ENCODE measurements at places on chromosomes 7 and 10. TPM values are rescaled to one million over a fixed set of nuclear protein-coding genes. Genes with fewer than 3 reads are reported as not detected.
A peak's percentile ranks its signal among the peaks of the same experiment; 100 is the strongest.

DNA sequence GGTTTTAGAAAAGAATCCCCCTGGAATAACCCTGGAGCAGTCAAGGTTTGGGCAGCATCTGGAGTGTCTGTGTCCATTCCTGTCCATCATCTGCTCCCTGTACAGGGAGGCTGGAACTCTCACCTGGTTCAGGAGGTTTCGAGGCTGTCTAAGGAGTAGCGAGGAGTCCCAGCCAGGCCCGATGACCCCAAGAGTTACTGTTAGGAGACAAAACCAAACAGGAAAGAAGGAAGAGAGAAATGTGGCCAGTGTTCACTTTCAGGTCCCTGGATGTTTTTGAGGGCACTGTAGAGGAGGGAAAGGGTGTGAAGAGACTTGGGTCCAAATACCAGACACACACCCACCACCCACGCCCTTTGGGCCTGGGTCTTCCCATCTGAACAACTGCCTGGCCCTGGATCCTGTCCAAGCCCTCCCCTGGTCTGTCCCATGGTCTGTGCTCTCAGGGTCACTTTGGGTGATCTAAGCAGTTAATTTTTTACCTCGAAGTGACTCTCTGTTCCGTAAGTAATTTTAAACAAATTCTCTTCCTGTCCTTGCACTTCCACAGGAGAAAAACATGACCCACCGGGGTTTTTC lies 117.1 kb downstream of the ZMIZ1 start:
- DNase-seq: no peak

- peak; percentile 41 for DNase-seq
Measured at GRCh38 chr7:81111781-81112540, 193.1 kb upstream of the SEMA3C start.

GRCh38 chr10:102246261-102246660 lies 929 bp downstream of the GBF1 start:
- DNase-seq: no peak

The LRMDA gene
- total RNA-seq: 7.9 TPM

GRCh38 chr7:57425969-57426628 lies 23.9 kb upstream of the ZNF716 start:
- DNase-seq: no peak

DNA sequence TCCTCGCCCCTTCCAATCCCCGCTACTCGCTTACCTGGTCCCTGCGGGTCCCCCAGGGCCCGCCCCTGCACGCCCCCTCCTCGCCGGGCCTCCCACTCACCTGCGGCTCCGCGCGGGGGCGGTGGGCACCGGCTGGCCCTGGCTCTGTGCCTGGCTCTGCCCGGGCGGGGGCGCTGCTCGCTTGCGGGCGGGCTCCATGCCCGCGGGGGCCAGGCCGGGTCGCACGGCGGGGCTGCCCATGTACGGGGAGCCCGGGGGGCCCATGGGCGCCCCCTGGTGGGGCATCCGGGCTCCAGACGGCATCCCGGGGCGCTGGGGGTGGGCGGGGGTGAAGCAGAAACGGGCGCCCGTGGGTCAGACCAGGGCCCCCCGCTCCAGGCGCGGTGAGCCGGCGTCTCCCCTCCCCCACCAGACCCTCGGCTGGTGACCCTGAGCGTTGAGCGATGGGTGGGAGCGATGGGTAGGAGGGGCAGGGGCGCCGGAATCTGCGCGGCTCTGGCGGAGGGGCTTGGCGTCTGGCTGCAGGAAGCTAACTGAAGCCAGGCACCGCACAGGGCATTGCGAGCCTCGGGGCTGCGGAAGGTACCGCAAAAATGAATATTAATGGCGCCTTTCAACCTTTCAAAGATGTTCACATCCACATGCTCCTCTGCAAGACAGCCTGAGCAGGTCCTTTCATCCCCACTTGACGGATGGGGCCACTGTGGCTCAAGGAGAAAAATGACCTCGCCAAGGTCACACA lies 3.0 kb downstream of the SMARCD3 start:
- peak; percentile 48 for DNase-seq

The UNCX gene
- not detected for total RNA-seq

The OR9A2 gene
- total RNA-seq: 0.18 TPM

DNA sequence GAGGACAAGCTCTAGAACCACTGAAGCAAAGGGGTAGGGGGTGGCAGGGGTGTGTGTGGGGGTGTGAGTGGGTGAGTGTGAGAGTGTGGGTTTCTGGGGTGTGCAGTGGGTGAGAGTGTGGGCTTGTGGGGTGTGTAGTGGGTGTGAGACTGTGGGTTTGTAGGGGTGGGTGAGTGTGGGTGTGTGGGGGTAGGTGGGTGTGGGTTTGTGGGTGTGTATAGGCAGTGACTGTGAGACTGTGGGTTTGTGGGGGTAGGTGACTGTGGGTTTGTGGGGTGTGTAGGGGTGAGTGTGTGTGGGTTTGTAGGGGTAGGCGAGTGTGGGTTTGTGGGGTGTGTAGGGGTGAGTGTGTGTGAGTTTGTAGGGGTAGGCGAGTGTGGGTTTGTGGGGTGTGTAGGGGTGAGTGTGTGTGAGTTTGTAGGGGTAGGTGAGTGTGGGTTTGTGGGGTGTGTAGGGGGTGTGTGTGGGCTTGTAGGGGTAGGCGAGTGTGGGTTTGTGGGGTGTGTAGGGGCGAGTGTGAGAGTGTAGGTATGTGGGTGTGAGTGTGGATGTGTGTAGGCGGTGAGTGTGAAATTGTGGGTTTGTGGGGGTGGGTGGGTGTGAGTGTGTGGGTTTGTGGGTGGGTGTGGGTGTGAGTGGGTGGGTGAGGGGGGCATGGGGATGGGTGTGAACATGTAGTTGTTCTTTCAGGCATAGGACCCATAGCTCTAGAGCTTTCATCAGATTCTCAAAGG lies 8.8 kb downstream of the NOS3 start:
- no peak for DNase-seq

The SPDYE9 gene
- total RNA-seq: 0.04 TPM

The LRRC17 gene
- total RNA-seq: 43.8 TPM

The PROSER2 gene
- 3.4 TPM for total RNA-seq

- no peak for DNase-seq
Measured at GRCh38 chr10:99393683-99394082, 36.7 kb downstream of the GOT1 start.

The PRR15 gene
- total RNA-seq: 0.04 TPM

The FBXO24 gene
- 0.80 TPM for total RNA-seq

GRCh38 chr7:116582164-116582732 lies 57.4 kb downstream of the CAV1 start:
- DNase-seq: no peak

DNA sequence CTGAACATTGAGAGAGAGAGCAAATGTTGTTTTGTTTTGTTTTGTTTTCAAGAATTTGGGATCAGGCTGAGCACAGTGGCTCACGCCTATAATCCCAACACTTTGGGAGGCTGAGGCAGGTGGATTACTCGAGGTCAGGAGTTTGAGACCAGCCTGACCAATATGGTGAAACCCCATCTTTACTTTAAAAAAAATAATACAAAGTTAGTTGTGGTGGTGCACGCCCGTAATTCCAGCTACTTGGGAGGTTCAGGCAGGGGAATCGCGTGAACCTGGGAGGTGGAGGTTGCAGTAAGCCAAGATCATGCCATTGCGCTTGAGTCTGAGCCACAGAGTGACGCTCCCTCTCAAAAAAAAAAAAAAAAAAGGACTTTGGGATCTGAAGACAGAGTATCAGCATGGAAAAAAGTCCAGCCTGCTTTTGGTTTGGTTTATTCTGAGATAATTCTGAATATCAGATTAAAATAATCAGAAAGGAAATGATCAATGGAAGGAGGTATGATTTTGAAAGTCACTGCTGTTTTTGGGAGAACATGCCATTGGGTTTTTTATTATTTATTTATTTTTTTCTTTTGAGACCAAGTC lies 1.9 kb upstream of the ITIH2 start:
- DNase-seq: no peak

DNA sequence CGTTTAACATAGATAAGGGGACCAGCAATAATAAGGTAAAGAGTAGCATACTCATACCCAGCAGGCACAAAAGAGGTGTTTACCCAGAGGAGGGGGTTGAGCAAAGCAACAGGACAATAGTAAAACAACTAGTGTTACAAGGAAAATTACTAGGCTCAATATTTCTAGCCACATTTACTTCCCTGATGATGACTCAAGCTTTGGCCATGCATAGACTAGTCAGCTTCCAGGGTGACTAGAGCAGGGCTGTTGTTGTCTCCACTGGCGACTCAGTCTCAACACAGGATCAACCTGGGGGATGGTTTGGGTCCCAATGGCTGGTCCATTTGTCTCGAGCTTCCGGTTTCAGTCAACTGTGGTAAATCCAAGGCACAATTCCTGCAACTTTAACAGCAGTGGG lies 217.7 kb upstream of the KCND2 start:
- DNase-seq: no peak

The HABP2 gene
- total RNA-seq: 0.04 TPM

GRCh38 chr10:14253711-14254110 lies 77.0 kb downstream of the FRMD4A start:
- DNase-seq: no peak

The TYW1B gene
- total RNA-seq: 10.3 TPM

The TMEM213 gene
- total RNA-seq: not detected

DNA sequence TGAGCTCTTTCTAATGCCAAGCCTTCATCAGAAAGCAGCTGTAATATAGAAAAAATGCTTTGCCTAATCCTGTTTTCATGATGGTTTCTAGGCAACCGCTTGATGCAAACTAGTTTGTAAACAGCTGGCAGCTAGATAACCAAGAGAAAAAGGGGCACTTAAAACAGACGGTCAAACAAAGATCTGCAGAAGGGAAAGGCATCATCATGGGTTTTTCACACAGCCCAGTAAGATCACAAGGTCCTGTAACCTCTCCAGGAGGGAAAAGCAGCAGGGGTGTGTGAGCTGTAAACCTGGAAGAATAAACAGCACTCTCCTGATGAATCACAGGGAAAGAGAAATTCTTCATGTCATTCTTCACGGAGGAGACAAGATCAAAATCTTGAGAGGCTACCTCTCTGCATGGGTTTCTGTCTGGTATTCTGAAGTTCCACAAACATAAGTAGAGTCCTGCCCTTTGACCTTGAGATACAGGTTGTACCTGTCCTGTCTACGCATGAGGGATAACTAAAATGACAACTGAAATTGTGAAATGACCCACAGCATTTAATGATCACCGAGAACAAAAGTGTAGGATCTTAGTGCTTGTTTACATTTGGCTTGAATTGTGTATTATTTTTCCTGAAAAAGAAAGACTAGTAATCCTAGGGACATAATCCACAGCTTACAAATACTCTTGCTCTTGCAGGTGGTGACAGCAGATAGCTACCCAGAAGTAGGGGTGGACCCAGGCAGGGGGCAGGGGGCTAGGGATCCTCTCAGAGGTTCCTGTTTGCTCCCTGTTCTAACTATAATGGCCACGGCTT lies 48.0 kb downstream of the CREB3L2 start:
- peak; percentile 90 for DNase-seq

The AKR1C8 gene
- 0.09 TPM for total RNA-seq

- no peak for DNase-seq
Measured at GRCh38 chr7:29490094-29490607, 73.5 kb upstream of the PRR15 start.

DNA sequence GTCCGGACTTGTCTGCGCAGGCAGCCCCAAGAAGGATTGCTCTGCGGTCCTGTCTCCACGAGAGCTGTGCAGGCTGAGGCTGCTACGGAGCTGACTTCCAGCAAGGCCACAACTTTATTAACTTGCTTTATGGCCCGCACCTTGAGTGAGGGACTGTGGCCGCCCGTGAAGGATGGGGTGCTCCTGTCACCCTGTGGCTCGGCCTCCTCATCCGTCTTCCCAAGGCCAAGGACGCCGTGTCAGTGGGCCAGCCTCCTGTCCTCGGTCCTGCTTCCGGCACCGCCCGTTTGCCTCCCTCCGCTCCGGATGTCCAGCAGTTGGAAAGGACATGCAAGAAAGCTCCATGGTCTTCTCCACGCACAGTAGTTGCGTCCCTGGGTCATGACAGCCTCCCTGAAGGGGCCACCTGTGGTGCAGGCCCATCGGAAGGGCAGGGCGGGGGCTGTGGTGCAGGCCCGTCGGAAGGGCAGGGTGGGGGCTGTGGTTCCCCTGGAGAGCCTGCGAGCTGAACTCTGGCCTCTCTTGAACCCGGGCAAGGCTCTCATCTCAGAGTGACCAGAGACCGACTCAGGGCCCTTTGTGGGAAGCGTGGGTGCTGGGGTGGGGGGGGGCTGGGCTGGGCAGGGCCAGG lies 87.1 kb downstream of the NKX6-2 start:
- DNase-seq: no peak

GRCh38 chr10:33180921-33181320 lies 153.5 kb downstream of the NRP1 start:
- DNase-seq: no peak

- DNase-seq: no peak
Measured at GRCh38 chr7:79341902-79342301, 111.6 kb downstream of the MAGI2 start.

- DNase-seq: peak; percentile 76
Measured at GRCh38 chr7:46544396-46545008, 623.4 kb upstream of the IGFBP3 start.

DNA sequence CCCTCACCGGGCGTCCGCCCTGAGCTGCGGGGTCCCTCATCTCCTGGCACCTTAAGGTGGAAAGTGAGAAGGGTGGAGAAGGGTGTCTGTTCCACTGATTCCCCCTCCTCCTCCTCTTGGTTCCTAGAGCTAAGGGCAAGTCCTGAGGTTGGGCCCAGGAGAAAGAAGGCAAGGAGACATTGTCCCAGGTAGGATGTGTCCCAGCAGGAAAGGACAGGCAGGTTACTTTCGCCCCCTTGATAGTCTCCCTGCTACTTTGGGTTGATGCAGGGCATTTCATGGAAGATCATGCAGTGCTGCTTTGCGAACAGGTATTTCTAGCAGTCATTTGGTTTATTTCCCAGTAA lies 582 bp downstream of the STEAP2 start:
- peak; percentile 31 for DNase-seq

The UCN3 gene
- not detected for total RNA-seq

The CLEC2L gene
- 1.3 TPM for total RNA-seq

The KLHL7 gene
- 22.4 TPM for total RNA-seq

The TWIST1 gene
- 8.3 TPM for total RNA-seq

- DNase-seq: no peak
Measured at GRCh38 chr10:100520811-100521210, 1.1 kb upstream of the SEC31B start.

DNA sequence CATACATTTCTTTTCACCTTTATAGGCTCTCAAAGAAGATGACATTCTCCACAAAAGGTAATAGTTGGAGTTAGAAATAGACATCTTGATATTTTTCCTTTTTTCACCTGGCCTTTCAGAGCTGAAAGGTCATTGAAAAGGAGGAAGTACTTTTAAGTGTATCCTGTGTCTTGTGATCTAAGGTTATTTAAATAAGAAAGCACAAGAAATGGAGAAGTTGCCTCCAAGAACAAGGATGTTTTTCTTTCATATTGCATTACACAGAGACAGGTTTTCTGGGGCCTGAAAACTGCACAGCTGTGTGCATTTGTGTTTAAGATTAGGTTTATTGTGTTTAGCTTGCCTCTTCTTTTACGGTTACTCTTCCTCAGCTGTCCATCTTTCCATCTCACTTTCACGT lies 103.4 kb upstream of the SEMA3D start:
- no peak for DNase-seq

- peak; percentile 56 for DNase-seq
Measured at GRCh38 chr10:36182179-36182566, 540.1 kb upstream of the FZD8 start.

- peak; percentile 6 for DNase-seq
Measured at GRCh38 chr7:132380059-132380458, 196.2 kb downstream of the PLXNA4 start.
